CD4-positive, alpha-beta T cell treated with Interleukin-1 beta for 1 hour (primary cell): ENCODE measurements at places on chromosomes 2 and 18.

DNA sequence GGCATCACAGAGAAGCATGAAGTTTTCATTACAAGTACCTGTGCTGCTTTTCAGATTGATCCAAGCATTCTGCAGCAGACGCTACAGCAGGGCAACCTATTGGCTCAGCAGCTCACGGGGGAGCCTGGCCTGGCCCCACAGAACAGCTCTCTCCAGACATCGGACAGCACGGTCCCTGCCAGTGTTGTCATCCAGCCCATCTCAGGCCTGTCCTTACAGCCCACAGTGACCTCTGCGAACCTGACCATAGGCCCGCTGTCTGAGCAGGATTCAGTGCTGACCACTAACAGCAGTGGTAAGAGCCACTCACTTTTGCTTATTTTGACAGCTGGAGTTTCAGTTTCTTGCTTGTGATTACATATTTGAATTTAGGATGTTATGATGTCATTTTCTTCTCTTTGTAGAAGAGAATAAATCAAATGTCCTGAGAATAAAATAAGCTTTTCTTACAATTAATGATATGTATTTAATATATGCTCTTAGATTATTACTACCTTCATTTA lies 104.9 kb downstream of the ZNF236 start:
- DNase-seq = no peak

GRCh38 chr2:11389052-11389420 lies 44.6 kb upstream of the ROCK2 start:
- DNase-seq = no peak

DNA sequence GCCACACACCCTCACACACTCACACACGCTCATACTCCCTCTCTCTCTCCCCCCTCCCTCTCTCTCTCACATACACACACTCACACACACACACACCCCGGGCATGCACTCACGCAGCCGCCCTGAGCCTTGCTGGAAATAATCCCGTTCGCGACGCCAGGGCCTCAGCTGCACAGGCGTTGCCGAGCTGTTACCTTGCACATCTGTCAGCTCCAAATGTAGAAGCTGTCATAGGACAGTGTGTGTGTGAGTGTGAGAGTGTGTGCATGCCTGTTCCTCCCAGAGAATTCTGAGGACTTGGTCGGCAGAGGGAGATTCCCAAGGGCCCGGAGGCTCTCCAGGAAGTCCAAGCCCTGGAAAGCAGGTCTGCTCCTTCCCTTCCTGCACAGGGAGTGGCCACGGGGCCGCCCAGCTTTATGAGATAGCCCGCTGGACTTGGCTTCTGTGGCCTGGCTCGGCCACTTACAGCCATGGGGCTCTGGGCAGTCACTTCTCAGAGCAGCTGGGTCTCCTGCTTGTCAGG lies 8.6 kb downstream of the SPR start:
- no peak for DNase-seq

GRCh38 chr18:45522371-45522770 lies 92.9 kb upstream of the SLC14A2 start:
- DNase-seq = no peak

GRCh38 chr2:194054313-194054712 lies 1602.7 kb upstream of the SLC39A10 start:
- no peak for DNase-seq
